NCI-H1092 (cell line): ENCODE measurements at places on chromosomes 1 and 21.

DNA sequence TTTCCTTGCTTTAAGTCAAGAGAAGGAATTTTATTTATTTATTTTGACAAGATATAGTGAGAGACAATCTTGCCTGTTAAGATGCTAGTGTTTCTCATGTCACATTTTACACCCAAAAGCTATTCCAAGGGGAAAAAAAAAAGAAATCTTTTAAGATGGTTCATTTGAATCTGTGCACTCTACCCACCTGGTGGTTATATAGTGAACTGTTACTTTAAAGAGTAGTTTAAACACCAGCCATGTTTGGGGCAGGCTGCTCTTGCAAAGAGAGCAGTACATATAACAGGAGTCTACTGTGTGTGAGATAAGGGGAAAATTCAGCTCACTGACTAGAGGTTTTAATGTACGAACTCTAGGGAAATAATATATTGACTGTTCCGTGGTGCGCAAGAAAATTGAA is 3.3 kb upstream of the ELAVL4 start:
- peak; percentile 32 for DNase-seq

DNA sequence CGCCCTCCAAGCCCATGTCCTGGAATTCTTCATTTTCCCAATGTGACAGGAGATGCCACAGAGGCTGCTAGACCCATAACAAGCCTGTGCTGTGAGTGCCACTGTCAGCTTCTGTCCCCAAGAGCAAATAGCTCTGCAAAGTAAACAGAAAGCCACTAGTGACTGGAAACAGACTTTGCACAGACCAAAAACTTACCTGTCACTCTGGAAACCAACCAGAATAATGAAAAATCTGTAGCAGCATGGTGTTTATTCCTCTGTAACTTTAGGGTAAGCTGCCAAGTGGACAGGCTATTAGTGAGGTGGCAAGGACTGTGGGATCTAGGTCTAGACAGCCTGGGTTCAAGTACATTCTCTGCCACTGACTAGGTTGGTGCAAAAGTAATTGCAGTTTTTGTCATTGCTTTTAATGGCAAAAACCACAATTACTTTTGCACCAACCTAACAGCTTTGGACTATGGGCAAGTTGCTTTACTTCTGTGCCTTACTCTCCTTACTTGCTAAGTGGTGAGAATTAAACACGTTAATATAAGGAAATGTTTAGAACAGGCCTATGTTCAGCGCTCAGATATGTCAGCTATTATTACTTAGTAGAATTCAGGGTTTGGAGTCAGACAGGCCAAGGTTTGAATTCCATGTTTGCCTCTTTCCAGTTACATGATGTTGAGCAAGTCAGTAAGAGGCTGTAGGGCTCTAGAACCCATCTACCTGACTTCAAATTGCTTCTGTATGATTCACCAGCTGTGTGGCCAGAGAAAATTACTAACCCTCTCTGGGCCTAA is at the start of gene C8B:
C8B (minus strand) TSS at position 100 of the 782 bp plus-strand sequence; CDS start at position 33, 67 bp downstream.
- DNase-seq, result no peak

- DNase-seq, result no peak
Measured at GRCh38 chr1:32939655-32940371, 24.8 kb downstream of the RNF19B start.

GRCh38 chr1:68959461-68960030 is 462.7 kb upstream of the DEPDC1 start:
- DNase-seq, result no peak

GRCh38 chr1:13799502-13800283 is 99.7 kb downstream of the PRDM2 start:
- DNase-seq, result no peak

- no peak for DNase-seq
Measured at GRCh38 chr1:27623327-27624212, 11.4 kb downstream of the FGR start.

DNA sequence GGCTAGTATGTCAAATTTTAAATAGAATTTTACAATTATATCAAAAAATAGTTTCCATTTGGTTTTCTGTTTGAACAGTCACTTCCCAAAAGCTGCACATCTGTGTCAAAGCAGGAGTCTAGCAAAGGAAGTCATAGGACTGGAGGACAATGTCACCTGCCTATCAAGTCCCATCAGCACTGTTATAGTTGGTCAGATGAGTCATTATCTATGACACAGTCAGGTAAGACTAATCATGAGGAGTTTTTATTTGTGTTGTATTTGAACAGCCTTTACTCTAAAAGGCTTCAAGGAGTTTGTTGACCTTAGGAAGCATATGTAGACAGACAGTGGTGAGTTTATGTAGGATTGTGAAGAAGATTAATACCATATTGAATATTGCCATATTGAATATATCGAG is 74.2 kb upstream of the QSOX1 start:
- no peak for DNase-seq

DNA sequence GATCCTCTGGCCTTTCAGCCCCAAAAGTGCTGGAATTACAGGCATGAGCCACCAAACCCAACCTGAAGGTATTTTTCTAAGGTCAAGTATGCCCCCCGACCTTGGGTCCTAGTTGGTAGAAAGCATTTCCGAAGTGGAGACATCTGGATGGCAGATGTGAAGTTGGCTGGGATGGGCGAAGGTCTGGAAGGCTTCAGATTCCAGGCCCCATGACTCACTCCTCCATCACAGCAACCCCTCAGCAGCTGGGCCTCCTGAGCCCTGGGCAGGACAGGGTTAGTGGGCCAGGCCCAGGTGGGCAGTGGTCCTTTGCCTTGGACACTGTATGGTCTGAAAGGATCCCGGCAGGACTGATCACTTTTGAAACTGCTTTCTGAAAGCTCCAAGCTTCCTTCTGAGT is 23.3 kb downstream of the NAV1 start:
- DNase-seq, result no peak

GRCh38 chr1:208747979-208748378 is 503.8 kb upstream of the PLXNA2 start:
- DNase-seq, result no peak

GRCh38 chr1:35047188-35047858 is 15.6 kb upstream of the ZMYM6 start:
- no peak for DNase-seq

- no peak for DNase-seq
Measured at GRCh38 chr1:225508538-225509375, 80.9 kb upstream of the LBR start.

DNA sequence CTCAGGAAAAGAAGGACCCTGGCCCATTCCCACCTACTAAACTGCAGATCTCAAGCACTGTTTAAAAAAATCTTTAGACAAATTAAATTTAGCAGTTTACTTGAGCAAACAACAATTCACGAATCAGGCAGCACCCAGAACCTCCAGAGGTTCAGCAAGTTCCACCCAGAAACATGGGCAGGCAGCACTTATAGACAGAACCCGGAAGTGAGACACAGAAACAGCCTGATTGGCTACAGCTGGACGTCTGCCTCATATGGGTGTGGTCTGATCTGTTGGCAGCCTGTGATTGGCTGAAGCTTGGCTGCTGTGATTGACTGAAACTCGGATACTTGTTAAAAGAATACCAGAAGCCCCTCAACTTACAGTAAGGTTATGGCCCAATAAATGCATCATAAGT is 34.7 kb upstream of the COL6A2 start:
- no peak for DNase-seq

- no peak for DNase-seq
Measured at GRCh38 chr1:185208626-185209180, 51.7 kb downstream of the SWT1 start.
